ENCODE measurements at places on chromosomes 11 and 22.

DNA sequence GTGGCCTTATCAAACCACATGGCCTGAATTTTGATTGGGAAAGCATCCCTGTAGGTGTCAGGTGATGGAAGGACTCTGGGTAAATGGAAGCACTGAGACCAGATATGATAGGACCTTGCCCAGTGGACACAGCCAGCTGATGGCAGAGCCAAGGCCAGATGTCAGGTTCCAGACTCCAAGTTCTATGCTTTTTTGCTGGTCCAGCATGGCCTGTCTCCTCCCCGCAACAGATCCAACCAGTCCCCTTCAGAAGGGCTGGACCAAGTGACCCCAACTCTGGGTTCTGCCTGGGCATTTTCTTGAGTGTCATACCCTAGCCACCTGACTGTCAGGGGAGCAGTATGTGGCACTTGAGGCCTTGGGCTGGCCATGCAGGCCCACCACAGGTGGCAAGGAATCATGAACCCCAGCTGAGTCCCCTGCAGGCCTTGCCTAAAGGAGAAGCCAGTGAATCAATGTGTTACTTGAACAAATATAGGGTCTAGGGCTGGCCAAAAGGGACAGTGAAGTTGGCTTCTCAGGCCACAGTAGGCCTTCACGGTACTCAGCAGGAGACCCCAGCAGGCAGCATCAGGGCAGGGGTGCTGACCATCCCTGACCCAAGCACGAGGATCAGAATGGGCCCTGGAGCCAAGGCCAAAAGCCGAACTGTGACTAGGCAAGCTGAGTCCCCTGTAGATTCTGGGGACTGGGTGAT lies 27.1 kb downstream of the KCNQ1OT1 start:
- no peak for DNase-seq

DNA sequence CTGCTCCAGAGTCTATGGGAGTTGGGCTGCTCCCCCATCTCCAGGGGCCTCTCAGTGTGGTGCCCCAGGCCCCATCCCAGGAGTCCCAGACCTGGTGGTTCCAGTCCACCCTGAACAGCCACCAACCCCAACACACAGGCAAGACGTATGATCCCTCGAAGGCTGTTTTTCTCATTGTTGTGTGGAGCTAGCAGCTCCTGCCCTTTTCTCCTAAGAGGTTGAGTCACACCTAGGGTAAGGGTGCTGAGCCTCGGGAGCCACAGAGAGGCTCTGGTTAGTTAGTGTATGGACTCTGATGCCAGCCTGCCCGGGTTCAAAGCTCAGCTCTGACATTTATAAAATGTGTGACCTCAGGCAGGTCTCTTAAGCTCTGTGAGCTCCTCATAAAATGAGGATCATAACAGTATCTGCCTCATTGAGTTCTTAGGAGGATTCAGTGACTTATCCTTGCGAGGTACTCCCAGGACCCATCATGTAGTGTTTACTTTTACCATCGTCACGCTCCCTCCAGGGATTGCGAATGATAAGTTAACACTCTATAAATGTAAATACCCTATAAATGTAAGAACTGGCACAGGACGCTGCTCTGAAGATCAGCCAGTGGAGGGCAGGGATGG lies 47.2 kb downstream of the FBLN1 start:
- DNase-seq: no peak

GRCh38 chr11:11841116-11841722 lies 553 bp upstream of the USP47 start:
- peak; percentile 26 for DNase-seq

DNA sequence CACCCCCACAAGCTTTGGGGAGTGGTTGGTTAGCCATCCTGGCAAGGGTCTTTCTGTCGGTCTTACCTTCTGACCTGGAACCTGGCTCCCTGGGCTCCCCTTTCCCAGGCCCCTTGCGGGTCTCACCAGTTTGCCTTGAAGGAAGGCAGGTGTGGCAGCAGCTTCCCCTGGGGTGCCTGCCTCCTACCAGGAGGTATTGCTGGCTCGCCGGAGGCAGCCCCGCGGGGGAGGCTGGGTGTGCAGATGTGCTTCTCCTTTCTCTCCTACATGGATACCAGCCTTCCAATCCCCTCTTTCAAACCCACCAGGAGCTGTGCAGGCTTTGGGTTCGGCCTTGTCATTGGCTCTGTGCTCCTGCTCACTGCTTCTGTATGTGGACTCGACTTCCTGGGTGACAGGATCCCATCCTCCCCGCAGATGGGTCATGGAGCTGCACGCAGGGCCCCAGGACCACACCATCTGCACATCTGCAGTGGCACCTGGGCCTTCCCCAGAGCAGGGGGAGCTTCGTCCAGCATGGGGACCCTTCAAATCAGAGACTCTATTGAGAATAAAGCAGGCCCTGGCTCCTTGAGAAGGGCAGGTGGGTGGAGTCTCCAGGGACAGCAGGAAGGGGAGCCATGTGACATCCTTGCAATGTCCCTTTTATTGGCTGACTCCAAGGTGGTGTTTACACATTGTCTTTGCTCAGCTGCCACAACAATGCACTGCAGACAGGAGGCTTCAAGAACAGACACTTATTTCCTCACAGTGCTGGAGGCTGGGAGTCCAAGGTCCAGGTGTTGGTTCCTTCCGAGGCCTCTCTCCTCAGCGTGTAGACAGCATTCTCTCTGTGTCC lies 592.0 kb downstream of the BRD1 start:
- no peak for DNase-seq

GRCh38 chr11:118623269-118623655 lies 15.8 kb downstream of the PHLDB1 start:
- DNase-seq: no peak

- DNase-seq: no peak
Observed at GRCh38 chr11:48142889-48143288, 73.7 kb upstream of the OR4B1 start.

DNA sequence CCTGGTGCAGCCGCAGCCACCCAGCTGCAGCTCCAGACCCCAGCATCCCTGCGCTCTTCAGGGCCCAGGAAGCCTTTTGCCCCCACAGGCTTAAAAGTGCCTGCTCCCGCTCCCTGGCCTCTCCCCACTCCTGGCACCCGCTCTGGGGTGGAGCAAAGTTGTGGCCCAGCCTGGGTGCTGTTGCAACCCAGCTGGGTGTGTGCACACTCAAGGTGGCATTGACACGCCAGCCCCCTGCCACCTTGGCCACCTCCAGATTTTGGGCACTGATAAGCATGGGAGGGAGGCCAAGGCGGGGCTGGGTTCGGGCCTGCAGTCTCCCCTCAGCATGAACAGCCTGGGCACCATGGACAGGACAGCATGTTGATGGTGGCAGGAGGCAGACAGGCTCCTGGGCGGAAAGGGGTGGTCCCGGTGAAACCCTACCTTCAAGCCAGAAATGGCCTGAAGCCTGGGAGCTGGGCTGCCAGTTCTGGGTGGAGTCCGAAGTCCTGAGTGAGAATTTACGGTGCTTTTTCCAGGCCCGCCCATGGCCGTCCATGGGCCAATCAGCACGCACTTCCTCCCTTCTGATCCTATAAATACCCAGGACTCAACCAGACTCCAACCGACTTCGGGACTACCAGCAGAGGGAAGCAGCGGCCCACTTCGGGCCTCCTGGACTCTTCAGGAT lies 23.6 kb upstream of the RNASEH2C start:
- DNase-seq: peak; percentile 26

GRCh38 chr11:101435408-101435973 lies 148.3 kb downstream of the TRPC6 start:
- no peak for DNase-seq

GRCh38 chr11:123504401-123504800 lies 74.3 kb downstream of the GRAMD1B start:
- no peak for DNase-seq

DNA sequence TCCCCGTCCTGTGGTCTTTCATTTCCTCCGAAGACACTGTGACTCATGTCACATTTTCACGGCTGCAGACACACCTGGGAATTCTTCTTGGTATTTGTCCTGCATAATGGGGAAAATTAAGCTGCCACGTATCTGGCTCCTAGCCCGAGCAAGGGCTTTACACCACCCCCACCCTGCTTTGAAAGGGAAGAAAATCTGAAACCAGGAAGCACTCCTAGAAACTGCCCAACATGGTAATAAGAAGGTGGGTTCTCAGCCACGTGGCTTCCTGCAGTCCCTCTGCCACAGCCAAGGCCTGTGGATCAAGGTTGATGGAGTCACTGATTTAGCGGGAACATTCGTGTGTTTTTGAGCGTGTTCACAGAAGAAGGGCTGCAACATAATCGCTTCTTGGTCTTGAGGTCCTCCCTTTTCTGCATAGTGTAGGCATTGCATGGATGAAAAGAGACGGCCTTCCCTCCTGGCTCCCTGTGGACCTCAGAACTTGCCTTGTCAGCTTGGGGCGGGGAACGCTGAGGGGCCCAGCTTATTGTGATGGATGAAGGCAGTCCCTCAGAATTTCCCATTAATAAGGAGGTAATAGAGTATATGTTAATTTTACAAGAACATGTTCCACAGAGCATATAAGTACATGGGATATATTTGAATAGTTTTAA lies 292.0 kb downstream of the NTM start:
- DNase-seq: no peak

- no peak for DNase-seq
Observed at GRCh38 chr22:20219667-20220628, 48.2 kb downstream of the RTN4R start.

- no peak for DNase-seq
Observed at GRCh38 chr11:74471668-74472429, 4.5 kb upstream of the KCNE3 start.

GRCh38 chr11:72091292-72091691 lies 10.6 kb downstream of the LRRC51 start:
- peak; percentile 70 for DNase-seq

DNA sequence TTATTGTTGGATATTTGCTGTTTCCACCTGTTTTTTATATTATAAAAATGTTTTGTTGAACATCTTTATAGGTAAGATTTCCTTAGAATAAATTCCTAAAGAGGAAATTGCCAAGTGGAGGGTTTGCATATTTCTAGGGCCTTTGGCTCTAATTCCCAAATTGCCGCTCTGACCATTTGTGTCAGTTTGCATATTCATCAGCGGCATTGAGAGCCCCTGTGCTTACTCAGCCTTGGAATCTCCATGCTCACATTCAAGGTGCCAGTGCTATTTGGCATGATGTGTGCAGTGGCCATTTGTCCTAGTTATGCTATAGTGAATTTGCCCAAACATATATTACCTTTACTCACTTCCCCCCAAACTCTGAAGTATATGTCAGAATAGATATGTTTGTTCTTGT lies 25.5 kb downstream of the KREMEN1 start:
- DNase-seq: no peak

DNA sequence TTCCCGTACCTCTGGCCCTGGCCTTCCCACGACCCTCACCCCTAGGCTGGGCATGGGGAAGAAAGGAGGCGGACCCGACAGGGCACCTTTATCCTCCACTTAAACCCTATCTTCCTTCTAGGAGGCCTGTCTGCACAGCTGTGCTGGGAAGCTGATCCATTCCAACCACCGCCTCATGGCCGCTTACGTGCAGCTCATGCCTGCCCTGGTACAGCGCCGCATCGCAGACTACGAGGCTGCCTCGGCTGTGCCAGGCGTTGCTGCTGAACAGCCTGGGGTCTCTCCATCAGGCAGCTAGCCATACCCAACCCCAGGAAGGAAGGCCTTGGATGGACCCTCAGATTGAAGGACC lies 599 bp downstream of the TIMM10B start:
- DNase-seq: no peak

DNA sequence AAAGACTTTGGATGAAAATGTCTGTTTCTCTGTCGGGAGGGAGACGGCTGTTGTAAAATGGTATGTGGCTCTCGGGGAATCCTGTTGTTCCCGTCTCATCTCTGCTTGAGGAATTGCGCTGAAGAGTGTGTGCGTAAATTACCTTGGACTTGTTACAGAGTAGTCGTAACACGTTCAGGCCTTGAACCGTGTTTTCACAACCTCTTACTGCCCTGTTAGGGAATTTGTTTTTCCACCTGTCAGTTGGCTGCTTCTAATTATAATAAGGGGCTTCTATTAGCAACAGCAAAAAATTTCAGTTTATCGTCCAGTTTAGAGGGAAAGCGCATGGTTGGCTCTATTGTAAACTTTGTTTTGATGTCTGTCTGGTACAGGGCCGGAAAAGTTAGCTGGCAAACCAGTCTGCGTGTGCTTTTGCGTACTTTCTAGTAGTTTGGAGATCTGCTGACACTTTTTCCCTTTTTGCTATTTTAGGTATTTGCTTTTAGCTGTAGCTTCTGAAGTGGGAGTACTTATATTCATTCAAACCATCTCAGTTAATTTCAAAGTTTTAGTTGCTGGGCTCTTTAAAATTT lies 1.5 kb downstream of the HIPK3 start:
- DNase-seq: no peak

GRCh38 chr11:114088836-114089235 lies 29.3 kb downstream of the ZBTB16 start:
- DNase-seq: no peak

- DNase-seq: no peak
Observed at GRCh38 chr11:40421208-40421981, 1038.1 kb downstream of the LRRC4C start.

DNA sequence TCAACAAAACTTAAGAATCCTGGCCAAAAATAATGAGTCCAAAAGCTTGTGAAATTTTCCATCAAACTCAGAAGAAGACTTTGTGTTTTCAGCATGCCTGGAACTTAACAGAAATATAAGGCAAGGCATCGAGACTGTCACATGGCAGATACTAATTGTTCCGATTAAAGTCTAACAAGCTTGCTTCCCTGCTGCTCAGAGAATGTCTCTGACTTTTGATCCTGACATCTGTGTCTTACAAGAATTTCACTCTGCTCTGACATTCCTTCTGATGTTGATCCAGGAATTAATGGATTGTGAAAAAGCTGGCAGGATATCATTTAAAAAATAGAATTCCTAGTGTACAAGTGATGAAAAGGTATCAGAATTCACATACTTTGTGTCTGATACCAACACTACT lies 170.2 kb downstream of the DCDC1 start:
- no peak for DNase-seq

DNA sequence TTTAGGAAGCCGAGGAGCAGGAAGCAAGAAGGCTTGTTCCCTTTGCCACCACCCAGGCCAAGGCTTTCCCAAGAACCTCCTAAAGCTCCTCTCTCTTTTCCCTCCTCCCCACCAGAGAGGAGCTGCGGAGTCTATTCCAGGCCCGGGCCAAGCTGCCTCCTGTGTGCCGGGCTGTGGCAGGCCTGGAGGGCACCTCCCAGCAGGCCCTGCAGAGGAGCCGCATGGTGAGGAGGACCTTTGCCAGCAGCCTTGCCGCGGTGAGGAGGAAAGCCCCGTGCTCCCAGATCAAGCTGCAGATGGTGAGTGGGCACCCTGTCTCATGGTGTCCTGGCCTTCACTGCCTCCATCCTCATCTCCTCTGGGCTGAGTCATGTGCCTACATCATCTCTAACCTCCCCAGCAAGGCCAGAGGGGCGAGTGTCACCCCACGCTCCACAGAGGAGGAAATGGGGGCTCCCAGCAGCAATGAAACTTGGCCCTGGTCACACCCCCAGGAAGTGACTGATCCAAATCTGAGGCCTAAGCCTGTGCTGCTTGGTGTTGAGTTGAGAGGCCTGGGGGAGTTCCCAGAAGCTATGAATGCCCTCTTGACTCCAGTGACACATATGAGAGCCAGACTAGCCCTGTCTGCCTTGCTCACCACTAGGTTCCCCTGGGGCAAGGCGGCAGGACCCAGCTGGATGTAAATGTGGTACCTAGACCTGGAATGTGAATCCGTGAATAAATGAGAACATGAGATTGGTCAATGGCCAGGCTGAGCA lies 104.2 kb downstream of the MYO18B start:
- DNase-seq: no peak

All from nephron progenitor cell (in vitro differentiated cells).